ENCODE measurements at places on chromosomes 7 and 10.

- DNase-seq, result no peak
Observed at GRCh38 chr7:18494821-18495408, 634 bp upstream of the HDAC9 start.

DNA sequence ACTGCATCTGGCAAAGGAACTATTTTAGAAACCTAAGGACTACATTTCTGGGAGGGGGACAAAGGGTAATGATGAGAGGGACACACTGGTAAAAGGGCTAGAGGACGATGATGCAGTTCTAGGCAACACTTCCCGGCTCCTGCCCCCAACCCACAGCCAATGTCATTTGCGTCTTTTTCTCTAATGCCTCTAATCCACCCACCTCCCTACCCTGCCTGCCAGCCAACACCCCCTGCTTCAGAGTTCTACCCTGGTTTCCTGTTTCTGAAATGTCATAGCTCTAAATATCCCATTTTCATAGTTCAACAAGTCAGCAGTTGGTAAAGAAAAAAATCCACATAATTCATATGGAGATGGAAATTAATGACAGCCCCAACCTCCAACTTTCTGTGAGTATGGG lies 79.0 kb downstream of the KIAA1549 start:
- no peak for DNase-seq

GRCh38 chr10:76729841-76730487 lies 907.6 kb downstream of the KCNMA1 start:
- DNase-seq, result no peak

DNA sequence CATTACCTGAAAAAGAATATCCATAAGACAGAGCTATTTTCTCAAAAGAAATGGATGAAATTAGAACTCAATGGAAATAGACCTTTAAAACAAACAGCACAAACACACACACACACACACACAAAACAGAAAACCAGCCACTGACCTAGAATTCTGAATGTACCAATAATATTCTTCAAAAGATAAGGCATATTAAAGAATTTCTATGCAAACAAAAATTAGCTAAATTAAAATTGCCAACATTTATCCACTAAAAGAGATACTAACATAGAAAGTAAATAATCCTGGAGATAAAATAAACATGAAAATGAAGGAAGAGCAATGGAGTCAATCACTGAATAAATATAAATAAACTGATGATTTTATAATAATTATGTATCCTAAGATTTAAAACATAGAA lies 431.2 kb downstream of the SH2D4B start:
- no peak for DNase-seq

DNA sequence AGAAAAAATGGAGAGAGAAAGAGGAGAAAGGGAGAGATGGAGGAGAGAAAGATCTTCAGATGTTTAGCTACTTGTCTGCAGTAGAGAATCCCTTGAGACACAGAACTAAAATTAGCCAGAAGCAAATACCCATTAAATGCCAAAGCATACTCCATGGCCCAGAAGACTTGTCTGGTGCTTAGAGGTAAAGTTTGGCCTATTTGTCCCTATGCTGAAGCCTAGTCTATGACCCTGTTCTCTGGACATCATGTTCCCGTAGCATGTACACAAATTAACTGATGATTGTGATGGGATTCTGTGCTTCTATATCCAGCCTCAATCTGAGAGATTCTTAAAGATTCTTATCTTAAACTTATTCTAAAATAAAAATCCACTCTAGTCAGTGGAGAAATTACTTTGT lies 85.8 kb downstream of the NAMPT start:
- DNase-seq, result no peak

DNA sequence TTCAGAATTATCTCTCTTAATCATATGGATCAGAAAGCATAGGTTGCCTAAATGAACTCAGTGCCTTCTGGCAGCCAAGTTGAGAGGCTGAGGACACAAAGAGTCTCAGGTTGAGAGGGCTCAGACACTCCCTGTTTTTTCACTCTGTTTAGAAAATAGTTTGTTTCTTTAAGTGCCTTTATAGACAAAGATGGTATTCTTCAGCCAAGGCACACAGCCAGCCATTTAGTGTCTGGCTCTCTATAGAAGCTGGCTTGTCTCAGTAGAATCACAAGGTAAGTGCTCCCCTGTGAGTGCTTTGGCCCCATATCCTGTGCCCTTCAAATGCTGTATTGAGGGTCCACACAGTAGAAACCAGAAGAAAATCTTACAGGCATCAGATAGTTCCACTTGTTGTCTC lies 3.6 kb downstream of the GPR158 start:
- no peak for DNase-seq

DNA sequence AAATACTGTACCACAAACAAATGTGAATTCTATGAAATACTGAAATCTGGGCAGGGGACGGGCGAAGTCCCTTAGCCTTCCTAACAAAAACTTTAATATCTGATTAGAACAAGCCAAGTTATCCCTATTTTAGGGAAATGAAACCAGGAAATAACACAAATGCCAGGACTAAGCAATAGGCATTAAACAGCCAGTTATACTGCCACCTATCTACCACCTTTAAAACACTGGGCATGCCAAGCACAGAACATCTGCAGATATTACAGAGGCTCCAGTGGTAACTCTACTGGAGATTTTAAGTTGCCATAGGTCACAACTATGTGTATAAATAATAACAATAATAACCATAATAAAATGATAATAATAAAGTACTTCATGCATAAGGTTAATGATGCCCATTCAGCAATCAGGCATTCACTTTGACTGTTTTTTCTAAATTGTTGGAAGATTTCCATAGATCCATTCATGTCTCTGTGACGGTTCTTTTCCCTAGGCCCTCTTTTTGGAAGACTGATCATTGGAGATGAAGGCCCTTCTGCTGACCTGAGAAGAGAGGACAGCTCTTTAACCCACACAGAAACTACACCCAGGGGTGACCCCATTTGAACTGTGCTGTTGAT lies 195.7 kb downstream of the CACNA2D1 start:
- no peak for DNase-seq

DNA sequence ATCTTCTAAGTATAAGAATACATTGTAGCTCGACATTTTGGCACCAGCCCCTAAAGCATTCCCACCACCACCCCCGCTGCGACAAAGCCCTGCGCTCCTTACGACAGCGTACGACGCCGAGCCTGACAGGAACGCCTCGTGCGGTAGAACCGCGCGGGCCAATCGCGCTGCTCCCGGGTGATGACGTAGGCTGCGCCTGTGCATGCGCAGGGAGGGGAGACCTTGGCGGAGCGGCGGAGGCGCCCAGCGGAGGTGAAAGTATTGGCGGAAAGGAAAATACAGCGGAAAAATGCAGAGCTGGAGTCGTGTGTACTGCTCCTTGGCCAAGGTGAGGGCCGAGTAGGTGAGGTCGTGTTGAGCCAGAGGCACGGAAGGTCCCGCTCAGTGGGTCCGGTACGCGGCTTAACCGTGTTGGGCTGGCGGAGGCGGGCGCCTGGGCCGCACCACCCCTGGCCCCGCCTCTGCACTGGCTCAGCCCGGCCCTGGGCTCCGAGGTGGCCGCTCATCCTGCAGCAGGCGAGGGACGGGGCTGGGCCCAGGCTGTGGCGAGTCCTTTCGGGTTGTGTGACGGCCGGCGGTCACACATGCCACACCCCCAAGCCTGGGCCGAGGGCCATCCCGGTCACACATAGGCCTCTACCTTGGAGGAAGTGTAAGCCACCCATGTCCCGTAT lies at the start of gene DLD:
Gene DLD (plus strand): TSS at position 222 of the 674 bp plus-strand sequence. CDS start 68 bp downstream, at position 290.
- peak; percentile 80 for DNase-seq

DNA sequence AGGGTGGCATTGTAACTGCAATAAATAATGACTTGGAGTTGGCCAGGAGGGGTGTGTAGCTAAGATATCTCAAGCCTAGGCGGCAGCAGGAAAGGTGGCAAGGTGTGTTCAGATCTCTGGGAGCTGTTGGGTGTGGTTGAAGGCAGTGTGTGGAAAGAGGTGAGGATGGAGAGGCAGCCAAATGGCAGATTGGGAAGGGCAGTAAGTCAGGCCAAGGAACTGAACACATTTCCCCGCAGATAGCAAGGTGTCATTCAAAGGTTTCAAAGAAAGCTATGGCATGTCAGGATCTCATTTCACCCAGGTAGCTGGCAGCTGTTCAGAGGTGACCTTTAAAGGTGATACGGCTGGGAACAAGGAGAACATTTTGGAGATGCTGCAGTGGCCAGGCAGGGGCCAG lies 586.0 kb upstream of the MGMT start:
- DNase-seq, result no peak

- no peak for DNase-seq
Observed at GRCh38 chr10:56135828-56136227, 225.2 kb downstream of the ZWINT start.

DNA sequence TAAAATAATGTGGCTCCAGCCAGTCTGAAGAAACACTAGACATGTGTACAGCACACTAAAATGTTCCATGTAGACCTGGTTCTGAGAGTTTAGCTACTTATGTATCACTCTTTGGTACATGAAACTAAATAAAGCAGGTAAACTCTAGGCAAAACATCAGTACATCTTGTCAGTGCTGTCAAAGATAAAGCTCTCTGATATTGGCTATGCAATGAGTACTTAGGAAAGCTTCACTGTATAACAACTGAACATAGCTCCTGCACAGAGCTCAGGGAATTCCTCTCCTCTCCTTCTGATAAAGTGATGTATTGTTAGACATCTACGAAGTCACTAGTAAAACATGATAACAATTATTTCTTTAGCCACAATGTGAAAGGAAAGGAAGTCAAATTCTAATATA lies 3.5 kb downstream of the LRRN3 start:
- DNase-seq, result no peak

DNA sequence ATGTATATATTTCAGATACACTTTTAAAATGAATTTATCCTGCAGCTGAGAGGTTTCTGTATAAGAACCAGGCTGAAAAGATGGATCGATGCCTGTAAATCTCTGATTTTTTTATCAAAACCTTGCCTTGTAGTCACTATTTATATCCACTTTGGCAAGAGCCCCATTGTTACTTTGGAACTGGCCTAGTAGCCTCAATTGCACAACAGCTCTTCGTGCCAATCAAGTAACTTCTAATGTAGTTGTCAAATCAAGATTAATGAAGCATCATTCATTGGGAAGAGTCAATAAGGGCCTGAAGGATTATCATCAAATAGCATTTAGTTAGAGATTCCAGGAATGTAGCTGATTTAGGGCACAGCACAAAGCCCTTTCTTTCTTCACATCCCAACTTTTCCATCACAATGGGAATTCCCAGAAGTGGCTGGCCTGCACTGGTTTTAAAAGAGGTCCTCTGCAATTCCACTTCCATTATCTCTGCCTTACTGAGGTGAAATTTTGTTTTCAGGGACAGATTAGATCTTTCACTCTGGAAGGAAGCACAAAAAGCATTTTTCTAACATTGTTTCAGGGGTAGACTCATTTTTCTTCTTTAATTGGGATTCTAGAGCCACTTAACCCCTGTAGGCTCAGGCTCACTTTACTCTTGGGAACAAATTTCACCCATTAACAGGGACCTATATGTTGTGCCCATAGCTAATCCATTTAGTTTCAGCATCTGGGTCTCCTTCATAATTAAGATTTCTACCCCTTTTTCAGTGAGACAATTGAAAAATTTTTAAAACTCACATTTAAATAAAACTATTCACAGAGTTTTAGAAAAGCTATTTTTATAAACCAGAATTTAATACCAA lies 97.8 kb downstream of the CALCR start:
- no peak for DNase-seq
